ENCODE measurements at places on chromosomes 7 and 10.

- DNase-seq, result no peak
Observed at GRCh38 chr7:3493499-3493898, 192.4 kb downstream of the SDK1 start.

DNA sequence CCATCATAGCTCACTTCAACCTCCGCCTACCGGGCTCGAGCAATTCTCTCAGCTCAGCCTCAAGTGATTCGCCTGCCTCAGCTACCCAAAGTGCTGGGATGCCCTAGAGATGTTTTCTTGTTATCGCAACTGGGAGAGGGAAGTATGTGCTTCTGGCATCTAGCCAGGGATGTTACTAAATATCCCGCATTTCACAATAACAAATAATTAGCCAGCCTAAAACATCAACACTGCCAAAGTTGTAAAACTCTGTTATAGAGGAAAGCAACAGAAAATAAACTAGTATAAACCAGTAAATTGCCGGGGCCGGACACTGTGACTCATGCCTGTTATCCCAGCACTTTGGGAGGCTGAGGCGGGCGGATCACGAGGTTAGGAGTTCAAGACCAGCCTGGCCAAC lies 7.2 kb downstream of the INA start:
- DNase-seq, result no peak

GRCh38 chr7:40721342-40721949 lies 586.6 kb downstream of the SUGCT start:
- no peak for DNase-seq

GRCh38 chr10:127953876-127954275 lies 47.0 kb downstream of the PTPRE start:
- DNase-seq, result no peak

DNA sequence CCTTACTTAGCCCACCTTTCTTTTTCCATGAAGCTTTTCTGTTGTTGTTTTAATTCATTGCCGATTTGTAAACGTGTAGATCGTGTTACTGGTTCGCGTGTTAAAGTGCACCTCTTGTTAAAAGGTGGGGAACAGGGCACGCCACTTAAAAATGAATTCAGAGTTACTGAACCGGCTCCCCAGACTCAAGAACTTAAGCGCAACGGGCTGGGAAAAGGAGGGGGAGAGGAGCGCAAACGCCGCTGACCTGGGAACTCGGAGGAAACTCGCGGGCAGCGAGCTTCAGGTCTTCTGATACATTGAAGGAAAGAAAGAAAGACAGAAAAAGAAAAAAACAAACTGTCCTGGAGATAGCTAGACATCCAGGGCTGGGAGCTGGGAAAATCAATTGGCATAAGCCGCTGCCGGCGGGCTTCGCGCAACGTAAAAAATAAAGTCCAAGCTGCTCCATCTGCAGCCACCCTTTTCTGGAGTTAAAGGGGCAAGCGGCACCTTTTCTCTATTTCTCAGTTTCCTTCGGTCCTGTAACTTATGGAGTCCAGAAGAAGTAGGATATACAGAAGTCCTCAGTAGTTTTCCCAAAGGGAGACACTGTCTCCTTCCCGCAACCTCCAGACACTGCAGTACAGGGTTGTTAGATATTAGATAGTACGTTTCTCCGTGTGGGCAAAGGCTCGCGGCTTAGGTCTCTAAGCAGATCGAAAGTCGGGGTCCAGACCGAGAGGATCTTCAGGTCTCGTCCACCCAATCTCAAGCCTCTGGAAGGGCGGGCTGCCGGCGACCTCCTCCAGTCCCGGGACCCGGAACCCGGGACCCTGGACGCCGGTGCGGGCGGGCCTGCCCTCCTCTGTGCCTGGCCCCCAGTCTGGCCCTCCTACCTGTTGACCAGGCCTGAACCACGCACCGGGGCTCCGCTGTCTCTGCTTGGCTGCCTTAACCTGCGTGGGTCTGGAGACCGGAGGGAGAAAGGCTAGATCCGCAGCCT lies 1.8 kb upstream of the DLX6 start:
- no peak for DNase-seq

DNA sequence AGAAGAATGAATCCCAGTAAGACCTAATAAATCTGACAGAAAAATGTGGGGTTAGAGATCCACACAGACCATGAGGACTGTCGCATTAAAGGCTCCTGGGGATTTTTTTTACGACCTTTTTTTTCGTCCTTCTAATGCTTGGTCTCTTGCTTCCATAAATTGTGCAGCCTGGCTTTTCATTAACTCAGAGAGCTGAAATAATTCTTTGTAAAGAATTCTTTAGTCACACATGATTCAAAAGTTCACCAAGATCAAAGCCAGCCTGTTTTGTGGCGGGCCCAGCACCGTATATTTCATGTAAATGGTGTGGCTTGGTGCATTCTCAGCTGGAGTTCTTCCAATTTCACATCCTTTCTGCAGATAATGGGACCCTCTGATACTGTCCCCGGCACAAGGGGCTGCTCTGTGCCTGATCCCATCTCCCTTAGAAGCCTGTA lies 206.6 kb upstream of the BMPER start:
- no peak for DNase-seq

DNA sequence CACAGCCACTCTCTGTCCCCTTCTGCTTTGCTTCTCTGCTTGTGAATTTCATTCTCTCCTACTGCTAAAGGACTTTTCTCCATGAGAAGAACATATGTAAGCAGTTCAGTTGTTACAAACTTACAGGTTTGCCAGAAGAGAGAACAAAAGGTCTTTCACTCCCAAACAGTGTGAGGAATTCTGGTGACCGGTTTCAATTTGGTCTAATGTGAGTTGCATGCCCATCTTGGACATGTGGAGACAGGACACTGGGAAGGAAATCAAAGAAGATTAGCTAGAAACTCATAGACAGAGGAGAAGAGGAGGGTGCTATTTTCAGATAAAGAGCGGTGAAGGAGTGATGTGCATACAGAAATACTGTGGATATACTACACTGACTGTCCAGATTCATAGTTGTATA lies 209.5 kb upstream of the INHBA start:
- DNase-seq, result no peak

- DNase-seq, result no peak
Observed at GRCh38 chr10:35986756-35987502, 344.8 kb upstream of the FZD8 start.

DNA sequence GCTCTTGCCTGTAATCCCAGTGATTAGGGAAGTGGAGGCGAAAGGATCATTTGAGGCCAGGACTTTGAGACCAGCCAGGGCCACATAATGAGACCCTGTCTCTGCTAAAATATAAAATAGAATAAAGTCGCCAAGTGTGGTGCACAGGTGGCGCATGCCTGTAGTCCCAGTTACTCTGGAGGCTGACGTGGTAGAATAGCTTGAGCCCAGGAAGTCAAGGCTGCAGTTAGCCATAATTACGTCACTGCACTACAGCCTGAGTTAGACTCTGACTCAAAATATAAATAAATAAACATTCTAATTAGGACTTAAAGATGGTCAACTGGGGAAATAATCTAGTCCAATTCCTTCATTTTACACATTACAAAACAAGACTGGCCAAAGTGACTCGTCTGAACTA lies 768 bp downstream of the CHCHD2 start:
- no peak for DNase-seq

DNA sequence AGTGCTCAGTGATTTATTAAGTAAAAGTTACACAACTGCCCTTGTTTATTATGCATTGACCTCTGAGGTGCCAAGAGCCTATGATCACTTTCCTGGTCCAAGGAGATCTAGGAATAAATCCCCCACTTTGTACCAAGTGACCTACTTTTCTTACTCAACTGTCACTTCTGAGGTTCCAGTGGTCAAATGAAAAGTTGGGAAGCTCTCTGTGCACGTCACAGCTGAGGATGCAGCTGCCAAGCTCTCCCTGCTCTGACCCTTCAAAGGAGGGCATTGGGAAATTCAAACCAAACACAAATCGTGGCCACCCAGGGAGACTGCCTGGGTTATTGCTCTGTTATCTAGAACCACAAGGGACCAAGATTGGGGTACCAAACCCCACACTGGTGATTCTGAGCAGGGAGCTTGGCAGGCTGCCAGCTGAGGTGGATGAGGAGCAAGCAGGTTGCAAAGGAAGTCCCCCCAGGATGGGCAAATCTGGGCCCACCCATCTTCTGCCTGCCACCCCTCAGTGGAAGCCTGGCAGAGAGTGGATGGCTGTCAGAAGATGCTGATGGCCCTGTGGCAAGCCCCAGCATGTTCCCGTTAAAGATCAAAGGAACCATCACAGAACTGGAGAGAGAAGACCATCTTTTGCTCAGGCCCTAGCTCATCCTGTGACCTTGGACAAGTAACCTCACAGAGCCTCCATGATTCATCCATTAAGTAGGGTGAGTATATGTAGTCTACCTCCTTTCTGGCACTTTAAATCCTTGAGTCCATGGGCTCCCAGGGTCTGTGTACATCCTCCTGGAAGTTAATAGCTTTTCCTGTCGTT lies 106.8 kb downstream of the PPP1R3C start:
- no peak for DNase-seq

DNA sequence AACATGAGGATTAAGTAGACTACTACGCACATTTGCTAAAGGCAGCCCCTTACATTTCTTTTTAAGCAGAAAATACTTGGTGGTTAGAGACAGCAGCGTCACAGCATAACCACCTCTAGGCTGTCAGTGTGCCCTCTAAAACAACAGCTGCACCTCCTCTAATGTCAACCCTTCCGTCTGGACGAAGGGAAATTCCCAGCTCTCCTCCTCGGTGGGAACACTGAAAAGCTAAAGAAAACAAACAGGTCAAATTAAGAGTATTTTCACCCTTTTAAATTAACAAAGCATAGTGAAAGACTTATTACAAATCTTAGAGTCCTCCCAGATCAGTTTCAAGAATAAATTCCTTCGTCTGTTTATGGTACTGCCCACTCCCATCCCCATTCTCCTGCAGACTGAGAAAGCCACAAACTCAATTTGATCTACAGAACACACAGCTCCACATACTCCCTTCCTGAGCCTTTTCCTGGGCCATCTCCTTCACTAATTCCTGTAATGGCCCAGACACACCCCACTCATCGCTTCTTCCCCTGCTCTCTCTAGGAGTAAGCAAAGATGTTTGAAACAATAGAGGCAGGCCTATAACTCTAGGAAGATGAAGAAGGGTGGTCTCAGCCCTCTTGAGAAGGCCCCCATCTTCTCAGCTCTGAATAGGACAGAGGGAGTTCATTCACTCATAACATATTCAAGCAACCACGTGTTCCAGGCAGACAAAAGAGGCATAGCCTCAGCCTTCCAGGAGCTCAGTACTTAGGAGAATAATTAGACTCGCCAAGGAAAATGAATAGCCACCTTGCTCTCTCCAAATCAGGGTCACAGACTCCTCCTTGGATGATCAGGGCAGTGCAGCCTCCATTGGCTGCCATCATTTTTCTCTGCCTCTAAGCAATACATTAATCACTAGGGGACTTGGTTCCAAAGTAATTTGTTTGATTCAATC lies 47.5 kb upstream of the HNRNPH3 start:
- DNase-seq, result no peak

- no peak for DNase-seq
Observed at GRCh38 chr10:6292741-6293151, 90.0 kb downstream of the PFKFB3 start.

DNA sequence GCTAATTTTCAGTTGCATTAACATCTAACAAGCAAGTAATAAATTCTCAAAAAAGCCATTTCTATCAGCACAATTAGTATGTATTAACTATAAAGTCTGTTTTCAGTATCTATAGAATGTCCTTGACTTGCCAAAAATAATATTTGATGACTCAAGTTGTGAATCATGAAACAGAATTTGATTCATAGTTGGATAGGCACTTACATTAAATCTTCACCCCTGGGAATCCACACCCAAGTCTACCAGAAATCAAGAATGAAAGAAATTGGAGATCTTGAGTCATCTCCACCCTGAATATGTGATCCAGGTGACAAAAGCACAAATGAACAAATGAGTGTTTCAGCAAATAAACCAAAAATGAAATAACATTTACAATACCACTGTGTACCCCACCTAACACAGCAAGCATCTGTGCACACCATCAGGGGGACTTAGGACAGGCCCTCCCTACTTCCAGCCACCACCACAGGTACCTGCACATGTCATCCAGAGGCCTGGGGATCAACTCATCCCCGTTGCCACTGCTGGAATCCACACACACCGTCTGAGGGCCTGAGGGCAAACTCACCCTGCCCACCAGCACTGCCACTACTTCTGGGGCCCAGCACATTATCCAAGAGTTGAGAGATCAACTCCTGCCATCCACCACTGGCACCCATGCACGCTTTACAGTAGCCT lies 160.1 kb downstream of the MTERF1 start:
- DNase-seq, result no peak

DNA sequence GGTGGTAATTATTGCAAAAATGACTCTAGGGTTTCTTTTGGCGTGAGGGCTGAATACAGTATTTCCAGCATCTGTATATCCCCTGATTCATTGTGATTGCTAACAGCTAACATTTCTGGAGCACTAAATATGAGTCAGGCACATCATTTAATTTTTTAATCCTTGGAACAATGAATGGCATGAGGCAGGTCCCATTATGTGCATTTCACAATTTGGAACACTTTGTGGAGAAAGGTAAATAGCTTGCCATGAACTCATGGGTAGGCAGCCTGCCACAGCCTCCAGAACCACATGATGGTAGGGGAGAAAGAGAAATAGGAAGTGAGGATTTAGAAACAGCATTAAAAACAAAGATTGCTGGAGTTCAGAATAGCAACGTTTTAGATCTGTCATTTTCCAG lies 1.7 kb downstream of the NPTX2 start:
- no peak for DNase-seq

DNA sequence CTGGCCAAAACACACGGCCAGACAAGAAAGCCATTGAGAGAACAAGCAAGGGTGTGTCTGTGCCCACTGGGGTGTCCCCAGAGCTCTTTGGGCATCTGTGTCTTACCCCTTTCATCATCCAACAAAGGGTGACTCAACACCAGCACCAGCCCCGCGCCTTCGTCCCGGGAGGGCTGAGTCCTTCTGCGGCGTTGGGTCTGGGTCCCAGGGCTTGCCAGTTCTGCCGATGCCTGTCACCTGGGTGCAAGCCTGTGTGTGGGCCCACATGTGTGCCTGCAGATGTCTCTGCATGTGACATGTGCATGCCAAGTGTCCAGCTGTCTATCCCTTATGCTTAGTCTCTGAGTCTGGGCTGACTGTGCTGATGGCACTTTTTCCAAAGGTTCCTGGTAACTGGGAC lies 24.4 kb upstream of the ELN start:
- no peak for DNase-seq

DNA sequence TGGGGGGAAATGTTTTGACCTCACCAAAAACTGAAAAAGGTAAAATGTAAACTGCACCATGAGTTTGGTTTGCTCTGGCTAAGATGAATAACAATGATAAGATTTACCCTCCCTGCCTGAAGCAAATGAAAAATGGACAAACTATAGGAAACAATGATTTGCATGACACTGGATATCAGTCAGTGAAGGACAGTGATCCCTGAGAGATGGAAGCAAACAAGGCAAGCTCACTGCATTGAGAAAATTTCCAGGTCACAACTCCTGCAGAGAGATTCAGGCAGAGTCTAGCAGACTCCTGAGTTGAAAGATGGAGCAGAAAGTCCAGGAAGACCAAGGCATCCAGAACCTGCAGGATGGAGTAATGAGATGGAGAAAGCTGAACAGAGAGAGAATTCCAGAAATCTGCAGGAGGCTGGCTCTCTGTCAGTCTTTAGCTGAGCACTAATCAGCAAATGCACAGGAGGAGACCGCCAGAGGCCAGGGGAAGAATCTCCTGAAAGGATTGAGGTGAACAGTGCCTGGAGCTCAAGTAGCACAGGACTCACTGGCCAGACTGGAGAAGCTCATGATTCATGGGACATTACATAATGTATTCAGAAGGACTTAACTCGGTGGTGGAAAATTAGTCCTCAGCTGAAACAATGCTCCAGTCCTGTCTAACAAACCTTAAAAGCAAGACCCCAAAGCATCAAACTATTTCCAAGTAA lies 51.2 kb upstream of the PALS2 start:
- DNase-seq, result no peak
